ENCODE measurements at places on chromosomes 7 and 10.

- no peak for DNase-seq
Observed at GRCh38 chr7:98203261-98203963, 7.8 kb upstream of the BHLHA15 start.

DNA sequence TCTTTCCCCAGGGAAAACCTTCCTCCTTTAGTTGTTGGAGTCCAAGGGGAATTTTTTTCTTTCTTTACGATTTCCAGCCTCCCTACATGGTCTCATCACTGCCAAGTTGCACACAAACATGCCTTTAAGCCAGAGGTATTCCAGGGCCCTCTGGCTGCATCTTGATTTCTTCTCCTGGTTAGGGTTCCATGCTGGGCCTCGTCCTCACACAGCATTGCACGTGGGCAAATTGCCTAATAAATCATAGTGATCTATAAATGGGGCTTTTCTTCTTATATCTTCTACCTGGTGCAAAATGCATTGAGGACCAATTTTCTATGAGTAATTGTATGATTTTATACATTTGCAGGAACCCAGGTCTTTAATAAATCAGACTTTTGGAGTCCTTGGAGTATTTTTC lies 284.2 kb downstream of the C7orf25 start:
- no peak for DNase-seq

- no peak for DNase-seq
Observed at GRCh38 chr7:139953229-139953628, 109.5 kb downstream of the PARP12 start.

- no peak for DNase-seq
Observed at GRCh38 chr7:4143006-4143405, 539.1 kb upstream of the FOXK1 start.

DNA sequence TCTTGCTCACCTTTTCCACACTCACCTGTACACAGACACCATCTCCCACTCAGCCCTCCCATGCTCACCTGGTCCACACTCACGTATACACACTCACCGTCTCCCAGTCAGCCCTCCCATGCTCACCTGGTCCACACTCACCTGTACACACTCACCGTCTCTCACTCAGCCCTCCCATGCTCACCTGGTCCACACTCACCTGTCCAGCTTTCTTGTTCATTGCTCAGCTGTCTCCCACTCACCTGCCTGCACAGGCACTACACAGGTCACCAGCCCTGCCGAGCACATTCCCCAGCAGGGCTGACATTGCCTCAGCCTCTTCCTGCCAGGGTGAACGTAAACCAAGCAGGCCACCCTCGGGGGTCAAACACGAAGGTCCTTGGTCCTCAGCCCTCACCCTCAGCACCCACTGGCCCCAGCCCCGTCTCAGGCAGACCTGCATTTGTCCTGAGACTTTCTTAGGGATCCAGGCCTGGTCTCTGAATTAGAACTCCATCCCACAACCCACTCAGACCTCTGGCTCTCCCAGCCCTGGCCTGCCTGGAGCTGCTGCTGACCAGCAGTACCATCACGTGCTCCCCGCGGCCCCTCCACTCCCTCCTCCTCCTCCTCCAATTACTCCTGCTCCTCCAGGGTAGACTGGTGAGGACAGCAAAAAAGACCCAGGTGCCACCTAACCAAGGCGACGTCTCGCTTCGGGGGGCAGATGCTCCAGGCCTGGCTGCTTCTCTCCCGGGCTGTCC lies 12.8 kb upstream of the DNAAF5 start:
- no peak for DNase-seq

DNA sequence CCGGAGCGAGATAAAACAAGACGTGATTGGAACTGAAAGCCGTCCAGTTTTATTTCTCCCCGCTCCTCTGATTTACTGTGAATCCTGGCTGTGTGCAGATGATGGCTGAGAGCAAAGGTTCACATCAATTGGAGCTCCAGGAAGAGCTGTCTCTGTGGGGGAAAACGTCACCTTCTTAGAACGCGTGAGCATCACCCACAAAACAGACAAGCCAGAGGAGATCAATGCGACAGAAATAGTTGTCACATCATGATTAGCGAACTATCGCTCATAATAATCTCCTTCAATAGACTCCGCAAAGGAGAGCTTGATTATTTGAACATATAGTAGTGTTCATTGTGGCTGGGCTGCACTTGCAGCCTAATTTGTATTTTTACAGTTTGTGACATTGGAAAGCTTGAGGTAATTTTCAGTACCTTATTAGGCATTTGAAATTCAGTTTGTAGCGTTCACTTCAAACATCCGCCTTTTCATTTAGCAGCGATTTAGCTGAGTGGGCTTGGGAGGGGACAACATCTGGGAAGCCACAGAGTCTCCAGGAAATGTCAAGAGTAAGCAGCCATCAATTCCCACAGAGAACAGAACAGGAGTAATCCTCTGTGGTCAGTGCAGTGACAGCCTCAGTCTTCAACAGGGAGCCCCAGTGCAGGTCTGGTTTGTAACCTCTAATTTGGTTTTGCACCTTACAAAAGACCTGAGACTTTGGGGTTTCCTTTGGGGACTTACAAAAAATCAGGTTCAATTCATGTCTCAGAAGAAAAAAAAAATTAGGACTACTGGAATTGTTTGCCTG lies 276.8 kb upstream of the PFKP start:
- no peak for DNase-seq

DNA sequence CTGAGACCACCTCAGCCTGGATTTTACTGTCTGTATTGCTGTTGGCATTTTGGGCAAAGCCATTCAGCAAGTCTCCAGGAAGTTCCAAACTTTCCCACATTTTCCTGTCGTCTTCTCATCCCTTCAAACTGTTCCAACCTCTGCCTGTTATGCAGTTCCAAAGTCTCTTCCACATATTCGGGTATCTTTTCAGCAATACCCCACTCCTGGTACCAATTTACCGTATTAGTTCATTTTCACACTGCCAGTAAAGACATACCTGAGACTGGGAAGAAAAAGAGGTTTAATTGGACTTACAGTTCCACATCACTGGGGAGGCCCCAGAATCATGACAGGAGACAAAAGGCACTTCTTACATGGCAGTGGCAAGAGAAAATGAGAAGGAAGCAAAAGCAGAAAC lies 62.8 kb downstream of the INPP5A start:
- DNase-seq, result no peak

DNA sequence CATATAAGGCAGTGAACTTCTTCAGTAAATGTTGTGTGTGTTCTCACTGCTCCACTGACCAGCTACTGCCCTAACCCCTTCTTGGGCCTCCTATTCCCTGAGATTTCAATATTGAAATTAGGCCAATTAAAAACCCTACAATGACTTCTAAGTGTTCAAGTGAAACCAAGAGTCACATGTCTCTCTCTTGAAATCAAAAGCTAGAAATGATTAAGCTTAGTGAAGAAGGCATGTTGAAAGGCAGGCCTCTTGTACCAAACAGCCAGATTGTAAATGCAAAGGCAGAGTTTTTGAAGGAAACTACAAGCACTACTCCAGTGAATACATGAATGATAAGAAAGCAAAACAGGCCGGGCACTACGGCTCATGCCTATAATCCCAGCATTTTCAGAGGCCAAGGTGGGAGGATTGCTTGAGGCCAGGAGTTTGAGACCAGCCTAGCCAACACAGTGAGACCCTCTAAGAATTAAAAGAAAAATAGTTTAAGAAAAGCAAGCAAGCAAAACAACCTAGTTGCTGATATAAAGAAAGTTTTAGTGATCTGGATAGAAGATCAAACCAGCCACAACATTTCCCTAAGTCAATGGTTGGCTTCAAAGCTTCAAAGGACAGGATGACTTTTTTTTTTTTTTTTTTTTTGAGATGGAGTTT lies 22.3 kb downstream of the BRAF start:
- no peak for DNase-seq

DNA sequence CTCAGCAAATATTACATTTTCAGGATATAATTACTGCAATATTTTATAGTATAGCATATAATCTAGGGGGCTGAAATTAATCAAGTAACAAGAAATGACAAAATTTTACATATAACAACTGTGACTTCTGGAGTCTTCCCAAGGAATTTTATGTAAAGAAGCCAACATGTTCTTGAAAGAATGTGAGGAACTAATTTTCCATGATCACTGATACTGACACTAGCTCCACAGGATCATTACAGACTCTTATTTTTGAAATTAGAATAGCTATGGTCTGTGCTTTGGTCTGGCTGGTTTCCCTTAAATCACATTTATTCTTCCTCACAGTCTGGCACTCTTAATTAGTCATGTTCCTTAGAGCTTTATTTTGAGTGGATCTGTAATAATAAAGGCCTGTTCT lies 267.7 kb upstream of the SEMA3A start:
- DNase-seq, result no peak

DNA sequence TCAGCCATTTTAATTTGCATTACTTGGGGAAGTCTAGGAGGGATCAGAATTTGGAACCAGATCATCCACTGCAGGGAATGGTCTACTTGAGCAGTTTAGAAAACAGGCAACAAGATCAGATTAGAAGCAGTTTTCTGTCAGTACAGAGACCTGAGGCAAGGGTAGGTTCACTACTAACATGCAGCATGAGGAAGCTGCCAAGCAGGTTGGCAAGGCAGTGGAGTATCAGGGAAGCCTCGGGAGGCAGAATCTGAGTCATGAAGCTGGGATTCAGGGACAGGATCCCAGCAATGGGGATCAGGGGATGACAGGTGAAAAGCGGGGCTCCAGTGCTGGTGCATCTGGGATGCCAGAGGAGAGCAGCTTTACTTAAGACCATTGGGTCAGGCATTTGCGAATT lies 28.1 kb downstream of the ENO4 start:
- no peak for DNase-seq

GRCh38 chr10:89744026-89744425 lies 42.6 kb downstream of the KIF20B start:
- no peak for DNase-seq

GRCh38 chr10:70162892-70163201 lies 7.5 kb downstream of the SAR1A start:
- no peak for DNase-seq

GRCh38 chr7:151623766-151624165 lies 104.1 kb upstream of the RHEB start:
- DNase-seq, result no peak

DNA sequence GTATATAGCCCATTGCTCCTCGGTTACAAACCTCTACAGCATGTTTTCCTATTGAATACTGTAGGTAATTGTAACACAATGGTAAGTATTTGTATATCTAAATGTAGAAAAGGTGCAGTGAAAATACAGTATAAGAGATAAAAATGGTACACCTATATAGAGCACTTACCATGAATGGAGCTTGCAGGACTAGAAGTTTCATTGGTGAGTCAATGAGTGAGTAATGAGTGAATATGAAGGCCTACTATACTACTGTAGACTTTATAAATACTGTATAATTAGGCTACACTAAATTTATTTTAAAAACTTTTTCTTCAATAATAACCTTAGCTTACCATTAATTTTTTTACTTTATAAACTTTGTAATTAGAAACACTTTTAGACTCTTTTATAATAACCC lies 239.7 kb downstream of the CDK14 start:
- DNase-seq, result no peak

GRCh38 chr10:97321032-97321803 lies 2.1 kb downstream of the FRAT1 start:
- peak; percentile 70 for DNase-seq

DNA sequence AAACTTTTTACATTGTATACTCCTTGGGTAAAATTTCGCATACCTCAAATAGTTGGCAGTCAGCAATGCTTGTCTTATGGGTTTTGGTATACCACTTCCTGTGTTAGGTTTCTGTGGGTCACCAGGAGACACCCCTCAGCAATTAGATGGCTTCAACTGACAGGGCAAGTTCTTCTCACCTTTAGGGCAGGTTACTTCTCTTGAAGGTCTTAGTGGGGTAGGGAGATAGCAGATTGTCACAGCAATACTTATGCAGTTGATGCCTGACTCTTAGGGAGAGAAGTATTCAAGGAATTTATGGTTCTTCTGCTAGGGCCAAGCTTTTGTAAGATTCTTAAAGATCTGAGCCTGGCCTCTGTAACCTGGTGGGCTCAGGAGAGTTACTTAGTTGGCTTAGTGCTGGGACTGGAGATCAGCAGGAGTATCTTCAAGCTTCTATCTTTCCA lies 42.9 kb downstream of the MKLN1 start:
- no peak for DNase-seq

GRCh38 chr10:25616903-25617592 lies 317.0 kb upstream of the MYO3A start:
- DNase-seq, result no peak

DNA sequence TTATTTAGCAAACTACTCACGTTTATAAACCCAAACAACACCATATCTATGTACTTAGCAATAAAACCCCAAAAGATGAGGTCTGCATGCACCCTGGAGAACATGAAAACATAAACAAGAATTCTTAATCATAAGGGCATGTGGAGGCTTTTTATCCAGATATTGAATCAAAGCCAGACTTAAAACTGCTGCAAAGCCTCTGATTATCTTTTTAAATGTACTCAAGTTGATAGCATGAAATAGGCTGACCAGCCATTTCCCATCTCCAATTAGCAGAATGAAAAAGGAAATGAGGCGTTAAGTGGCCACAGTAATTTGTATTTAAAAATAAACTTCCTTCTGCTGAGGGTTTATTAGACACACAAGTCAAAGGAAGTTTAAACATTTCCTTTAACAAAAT lies 48.3 kb downstream of the ITIH5 start:
- no peak for DNase-seq

DNA sequence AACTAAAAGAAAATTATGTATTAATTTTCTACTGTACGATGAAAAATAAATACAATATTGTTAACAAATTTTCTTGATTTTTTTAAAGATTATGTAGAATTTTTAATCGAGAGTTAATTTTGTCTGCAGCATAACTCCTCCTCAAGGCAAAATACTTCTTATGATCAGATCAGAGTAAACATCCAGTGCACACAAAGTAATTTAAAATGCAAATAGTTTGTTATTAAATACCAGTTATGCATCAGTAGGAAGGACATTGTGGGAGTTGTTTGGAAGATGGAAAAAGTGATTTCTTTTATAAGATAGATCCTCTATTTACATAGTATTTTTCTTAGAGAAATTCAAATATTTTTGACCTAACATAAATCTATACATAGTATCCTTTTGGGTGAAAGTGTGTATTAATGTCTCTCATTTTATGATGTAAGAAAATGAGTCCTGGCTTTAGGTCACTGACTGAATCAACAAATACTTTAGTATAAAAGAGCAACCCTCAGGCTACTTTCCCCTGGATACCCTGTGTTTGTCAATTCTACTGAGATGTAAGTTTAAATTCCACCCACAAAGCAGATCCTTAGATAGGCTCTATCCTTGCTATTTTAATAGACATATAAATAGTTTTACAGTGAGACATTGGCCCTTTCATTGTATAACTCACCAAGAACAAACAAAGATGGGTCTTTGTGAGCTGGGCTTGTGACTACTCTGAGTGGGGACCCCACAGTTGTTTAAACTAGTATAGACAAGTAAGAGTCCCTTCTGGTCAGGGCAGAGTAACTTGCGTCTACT lies 1133.7 kb downstream of the GATA3 start:
- DNase-seq, result no peak

DNA sequence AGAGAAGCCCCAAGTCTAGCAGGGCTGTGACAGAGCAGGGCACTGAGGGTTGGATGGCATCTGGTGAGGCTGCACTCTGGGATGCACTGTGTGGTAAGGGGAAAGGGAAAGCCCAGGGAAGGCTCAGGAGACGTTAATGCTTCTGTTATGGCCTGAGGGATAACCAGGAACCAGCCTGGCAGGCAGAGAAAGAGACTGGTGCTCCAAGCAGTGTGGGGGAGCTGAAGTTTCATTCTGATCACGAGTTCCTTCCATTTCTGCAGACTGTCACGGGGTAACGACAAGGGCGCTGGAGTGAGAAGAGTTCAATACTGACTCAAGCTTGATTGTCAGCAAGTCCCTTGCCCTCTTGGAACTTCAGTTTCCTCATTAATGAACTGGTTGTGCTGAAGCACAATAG lies 730.9 kb downstream of the GRID1 start:
- DNase-seq, result no peak

GRCh38 chr7:23181684-23182553 lies at the start of gene NUP42:
TSS of gene NUP42 (plus strand) at chr7:23182048. CDS start at chr7:23182086, 38 bp downstream.
- peak; percentile 95 for DNase-seq

Measured in midbrain (tissue), 1 donor.